RPMI8226 (cell line): ENCODE measurements at places on chromosomes 16 and 17.

GRCh38 chr17:35705230-35705629 lies 26.2 kb upstream of the RASL10B start:
- DNase-seq: no peak

DNA sequence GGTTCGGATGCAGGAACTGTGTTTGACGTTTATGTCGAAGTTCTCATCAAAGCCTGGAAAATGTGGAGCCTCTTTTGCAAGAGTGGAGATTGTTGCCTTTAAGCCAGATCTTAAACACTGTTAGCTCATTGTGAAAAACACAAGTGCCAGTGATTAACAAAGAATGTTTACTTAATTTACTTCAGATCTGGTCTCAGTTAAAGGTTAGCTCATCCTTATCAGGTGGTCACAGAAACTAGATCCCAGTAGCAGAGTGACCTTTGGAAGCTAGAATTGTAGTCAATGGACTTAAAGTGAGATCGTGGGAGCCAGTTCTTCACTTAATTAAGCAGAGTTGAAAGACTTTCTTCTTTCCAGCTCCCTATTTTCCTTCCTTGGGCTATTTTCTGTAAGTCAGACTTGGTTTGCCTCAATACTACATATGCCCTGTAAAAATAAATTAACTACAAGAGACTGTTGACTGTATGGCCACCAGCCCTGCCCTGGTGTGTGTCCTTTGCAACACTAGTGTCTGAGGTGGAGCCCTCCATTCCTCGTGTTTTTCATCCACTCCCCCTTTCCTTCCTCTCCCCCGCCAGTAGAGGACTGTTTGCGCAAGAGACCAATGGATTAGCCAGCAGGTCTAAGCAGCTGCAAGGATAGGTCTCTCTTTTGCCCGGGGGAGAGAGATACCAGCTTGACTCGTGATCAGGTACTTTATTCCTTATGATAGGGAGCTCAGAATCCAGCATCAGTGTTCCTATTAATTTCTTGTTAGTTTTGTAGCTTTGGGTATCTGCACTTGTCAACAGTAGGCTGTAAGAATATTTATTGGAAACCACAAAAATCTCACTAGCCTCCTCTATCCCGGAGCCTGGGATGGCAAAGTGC lies 20.2 kb downstream of the FBXO39 start:
- DNase-seq: no peak

DNA sequence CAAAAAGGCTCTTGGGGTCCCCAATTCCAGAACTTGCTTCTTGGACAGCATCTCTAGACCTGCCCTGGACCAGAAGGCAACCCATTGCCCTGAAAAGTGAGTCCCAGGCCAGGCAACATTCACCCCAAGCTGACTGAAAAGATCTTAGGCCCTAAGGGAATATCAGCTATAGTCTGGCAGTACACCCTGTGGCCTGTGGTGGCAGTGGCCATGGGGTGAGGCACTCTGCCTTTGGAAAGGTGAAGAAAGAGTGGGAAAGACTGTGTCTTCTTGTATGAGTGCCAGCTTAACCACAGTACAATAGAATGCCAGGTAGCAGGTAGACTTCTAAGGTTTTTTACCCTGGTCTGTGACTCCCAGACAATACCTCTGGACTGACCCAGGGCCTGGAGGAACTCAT lies 564.5 kb downstream of the CDH8 start:
- no peak for DNase-seq

- no peak for DNase-seq
Observed at GRCh38 chr16:68270353-68270752, 6.0 kb downstream of the SLC7A6 start.

DNA sequence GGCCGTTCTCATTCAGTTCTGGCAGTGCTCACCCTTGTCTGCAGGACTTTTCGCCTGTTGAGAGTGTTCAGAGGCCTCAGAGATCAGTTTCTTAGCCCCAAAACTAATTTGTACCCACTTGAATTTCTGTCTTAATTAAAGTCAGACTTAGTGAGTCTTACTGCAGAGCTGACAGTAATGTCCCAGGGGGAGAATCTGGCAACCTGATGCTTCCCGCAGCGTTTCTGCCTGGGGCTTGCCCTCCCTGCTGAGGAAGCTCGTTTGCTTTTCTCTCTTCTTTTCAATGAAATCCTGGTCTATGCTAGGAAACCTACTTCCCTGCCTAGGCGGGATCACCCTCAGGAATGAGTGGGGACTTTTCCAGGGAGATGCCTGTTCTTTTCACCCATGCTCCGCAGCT lies 25.3 kb downstream of the DBNDD1 start:
- DNase-seq: no peak

GRCh38 chr16:46826631-46827030 lies 4.3 kb downstream of the C16orf87 start:
- no peak for DNase-seq

GRCh38 chr16:87330257-87330624 lies 13.0 kb upstream of the C16orf95 start:
- DNase-seq: no peak
